ENCODE measurements at places on chromosomes 16 and 17.
A peak's percentile ranks its signal among the peaks of the same experiment; 100 is the strongest.

DNA sequence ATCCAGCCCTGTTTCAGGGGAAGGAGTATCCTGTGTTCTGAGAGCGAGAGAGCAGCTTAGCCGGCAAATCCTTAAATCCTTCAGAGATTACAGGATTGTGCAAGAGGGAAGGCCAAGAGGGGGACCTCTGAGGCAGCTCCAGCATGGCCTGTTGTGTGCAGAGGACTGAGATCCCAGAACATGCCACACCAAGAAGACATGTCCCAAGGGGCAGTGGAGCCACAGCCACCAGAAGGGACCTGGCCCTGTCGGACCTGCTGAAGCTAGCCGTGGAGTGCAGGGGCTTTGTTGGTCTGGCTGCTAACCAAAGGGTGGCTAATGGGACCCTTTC, 1.6 kb upstream of the MRC2 start:
- no peak for DNase-seq

GRCh38 chr17:63961355-63962212, 11.1 kb downstream of the SCN4A start:
- peak; percentile 58 for DNase-seq

GRCh38 chr17:69960755-69961154, 114.3 kb upstream of the KCNJ16 start:
- no peak for DNase-seq

DNA sequence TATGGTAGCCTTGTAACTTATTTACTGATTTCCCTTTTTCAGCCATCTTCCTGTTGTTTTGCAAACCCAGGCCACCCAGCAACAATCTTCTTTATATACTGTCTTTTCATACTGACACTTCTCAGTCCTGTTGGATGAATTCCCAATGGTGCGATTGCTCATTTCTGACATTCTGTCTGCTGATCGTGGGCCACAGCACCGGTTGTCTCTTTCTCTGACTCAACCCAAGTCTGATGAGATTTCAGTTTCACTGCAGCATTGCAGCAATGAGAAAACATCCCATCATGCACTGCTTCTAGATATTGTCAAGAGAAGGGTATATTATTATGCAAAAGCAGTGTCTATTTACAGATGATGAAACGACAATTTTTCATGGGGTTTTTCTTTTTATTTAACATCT, 349.2 kb upstream of the HSBP1 start:
- DNase-seq: no peak

GRCh38 chr16:66574081-66574480, 5.2 kb upstream of the CMTM2 start:
- DNase-seq: no peak

Data from inflammatory macrophage treated with lipopolysaccharide for 1 hour (primary cell).